Colonic mucosa (tissue), 4 donors: ENCODE measurements at places on chromosomes 13 and 19. TPM values are rescaled to one million over a fixed set of nuclear protein-coding genes. Genes with fewer than 3 reads are reported as not detected.
A peak's percentile ranks its signal among the peaks of the same experiment; 100 is the strongest.

GRCh38 chr19:50416034-50416977 lies 2.4 kb upstream of the SPIB start:
- no peaks in the 10 kb centered on the region for H3K36me3 ChIP-seq
- H3K27ac ChIP-seq, result no peak overlapping the region
- peaks cover 5% of the 10 kb centered on the region for H3K4me1 ChIP-seq
- H3K27me3 ChIP-seq, result peaks cover 25% of the 10 kb centered on the region

DNA sequence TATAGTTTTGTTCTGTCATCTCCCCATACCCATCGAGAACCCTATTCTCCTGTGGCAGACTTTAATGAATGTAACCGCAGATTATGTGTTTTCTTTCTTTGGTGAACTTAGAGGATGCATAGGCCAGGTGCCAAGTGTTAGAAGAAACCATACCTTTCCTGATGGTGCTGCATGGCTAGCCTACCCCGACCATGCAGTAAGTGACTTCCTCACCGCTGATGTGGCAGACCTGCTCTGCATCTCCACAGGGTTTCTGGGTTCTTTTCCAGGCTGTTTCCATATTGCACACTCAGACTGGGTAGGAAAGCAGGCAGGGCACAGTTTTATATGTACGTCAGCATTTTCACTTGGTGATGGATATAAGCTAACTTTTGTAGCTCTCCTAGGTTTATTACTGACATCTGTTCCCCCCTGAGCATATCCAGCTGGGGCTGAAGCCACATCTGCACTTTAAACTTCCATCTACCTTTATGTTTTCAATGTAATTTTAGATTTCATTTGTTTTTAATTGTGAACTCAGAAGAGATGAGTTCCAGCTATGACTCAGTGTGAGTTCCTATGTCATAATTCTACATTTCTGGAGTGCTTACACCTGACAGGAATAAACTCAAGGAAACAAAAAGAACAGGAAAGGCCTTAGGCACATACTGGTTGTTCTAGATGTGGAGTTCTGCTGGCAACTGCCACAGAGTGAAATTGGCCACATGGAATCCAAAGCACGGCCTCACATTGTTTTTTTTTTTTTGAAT lies 42.3 kb downstream of the LRCH1 start:
- peaks cover 3% of the 10 kb centered on the region for H3K4me1 ChIP-seq
- no peak overlapping the region for H3K27ac ChIP-seq
- H3K4me3 ChIP-seq, result no peak overlapping the region
- H3K36me3 ChIP-seq, result no peaks in the 10 kb centered on the region
- no peak for DNase-seq

DNA sequence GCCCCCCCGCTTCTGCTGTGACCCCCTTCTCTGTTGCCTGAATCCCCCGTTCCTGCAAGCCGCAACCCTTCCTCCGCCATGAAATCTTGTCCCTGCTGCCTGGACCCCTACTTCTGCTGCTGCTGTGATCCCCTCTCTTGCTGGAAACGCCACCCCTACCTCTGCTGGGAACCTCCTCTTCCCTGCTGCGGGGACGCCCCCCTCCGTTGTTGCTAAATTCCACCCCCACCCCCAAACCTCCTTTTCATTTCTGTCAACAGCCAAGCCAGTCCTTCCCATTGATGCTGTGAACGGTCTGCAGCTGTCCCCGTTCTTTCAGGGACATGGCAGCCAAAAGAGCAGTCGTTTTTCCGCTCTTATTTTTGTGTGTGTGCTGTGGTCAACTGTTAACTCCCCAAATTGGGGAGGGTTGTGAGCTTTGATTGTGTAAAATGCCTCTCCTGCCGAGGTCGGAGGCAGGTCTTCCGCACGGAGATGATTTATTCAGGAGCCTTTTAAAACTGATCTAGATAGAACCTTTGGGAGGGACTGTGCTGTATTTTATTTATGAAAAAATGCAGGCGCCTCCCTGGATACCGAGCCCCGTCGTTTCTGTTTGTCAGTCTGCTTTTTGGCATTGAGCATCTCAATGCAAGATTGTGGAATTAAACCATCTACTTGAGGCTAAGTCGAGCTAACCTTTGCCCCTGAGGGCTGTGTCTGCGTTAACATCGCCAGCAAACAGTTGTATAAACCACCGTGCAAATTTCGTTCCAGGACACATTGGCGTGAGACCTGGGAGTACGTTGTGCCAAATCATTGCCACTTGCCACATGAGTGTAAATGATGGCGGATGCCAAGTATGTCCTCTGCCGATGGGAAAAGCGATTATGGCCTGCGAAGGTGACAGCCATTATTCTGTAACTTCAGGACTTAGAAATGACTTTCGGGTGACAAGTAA lies 27.9 kb upstream of the NDUFS7 start:
- H3K36me3 ChIP-seq, result no peaks in the 10 kb centered on the region
- DNase-seq, result peak; percentile 64
- H3K4me3 ChIP-seq, result peak overlapping the region; percentile 86

DNA sequence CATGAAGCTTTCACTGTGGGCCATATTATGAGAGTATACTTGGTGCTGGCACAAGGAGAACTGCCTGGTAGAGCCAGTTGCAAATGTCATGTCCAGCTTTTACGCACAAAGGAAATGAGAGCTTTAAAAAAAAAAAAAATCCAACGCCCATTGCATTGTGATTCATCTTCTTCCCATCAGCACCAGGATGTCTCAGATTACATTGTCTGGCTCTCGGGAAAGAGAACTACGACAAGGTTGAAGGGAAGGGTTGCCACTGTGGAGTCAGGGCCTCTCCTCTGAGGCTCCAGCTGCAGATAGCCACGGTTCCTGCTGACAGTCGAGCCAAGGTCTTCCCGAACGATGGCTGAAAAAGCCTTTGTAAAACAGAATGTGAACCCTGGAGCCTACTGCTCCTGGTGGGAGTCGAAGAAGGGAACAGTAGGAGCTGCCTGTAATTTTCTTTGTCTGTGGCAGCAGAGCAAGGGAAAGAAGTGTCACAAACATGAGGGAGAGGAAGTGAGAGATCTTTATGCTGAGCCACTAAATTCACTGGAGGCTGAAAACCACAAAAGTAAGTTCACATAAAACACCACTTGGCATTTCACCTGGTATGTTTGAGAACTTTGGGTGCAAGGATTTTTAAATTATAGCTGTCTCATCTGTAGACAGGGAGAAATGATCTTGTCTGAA lies 704.7 kb downstream of the DIAPH3 start:
- no peak for DNase-seq
- H3K27ac ChIP-seq, result no peak overlapping the region
- H3K4me1 ChIP-seq, result no peaks in the 10 kb centered on the region
- no peaks in the 10 kb centered on the region for H3K27me3 ChIP-seq

- no peaks in the 10 kb centered on the region for H3K27me3 ChIP-seq
- H3K4me1 ChIP-seq, result no peaks in the 10 kb centered on the region
- no peak overlapping the region for H3K27ac ChIP-seq
- H3K36me3 ChIP-seq, result no peaks in the 10 kb centered on the region
- no peak overlapping the region for H3K4me3 ChIP-seq
Observed at GRCh38 chr13:46687810-46688209, 109.2 kb downstream of the ESD start.

DNA sequence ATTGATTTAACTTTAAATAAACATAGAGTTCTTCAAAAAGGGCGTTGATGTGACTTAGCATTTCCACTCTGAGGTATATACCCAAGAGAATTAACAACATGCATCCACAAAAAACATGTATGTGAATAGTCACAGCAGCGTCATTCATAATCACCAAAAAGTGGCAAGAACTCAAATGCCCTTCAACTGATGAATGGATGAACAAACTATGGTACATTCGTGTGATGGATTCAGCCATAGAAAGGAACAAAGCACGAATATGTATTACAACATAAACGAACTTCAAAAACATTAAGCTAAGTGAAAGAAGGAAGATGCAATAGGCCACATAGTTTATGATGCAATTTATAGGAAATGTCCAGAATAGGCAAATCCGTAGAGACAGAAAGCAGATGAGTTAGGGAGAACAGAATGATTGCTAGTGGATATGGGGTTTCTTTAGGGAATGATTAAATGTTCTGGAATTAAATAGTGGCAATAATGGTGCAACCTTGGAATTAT lies 72.3 kb upstream of the UQCRFS1 start:
- H3K4me1 ChIP-seq, result no peaks in the 10 kb centered on the region
- DNase-seq, result no peak
- no peak overlapping the region for H3K4me3 ChIP-seq
- no peak overlapping the region for H3K27ac ChIP-seq

- no peak overlapping the region for H3K27ac ChIP-seq
- H3K36me3 ChIP-seq, result no peaks in the 10 kb centered on the region
- no peak overlapping the region for H3K4me3 ChIP-seq
- DNase-seq, result no peak
Observed at GRCh38 chr19:52101866-52102562, 6.4 kb upstream of the ZNF841 start.

- H3K27me3 ChIP-seq, result no peaks in the 10 kb centered on the region
- no peak overlapping the region for H3K27ac ChIP-seq
- H3K36me3 ChIP-seq, result no peaks in the 10 kb centered on the region
- DNase-seq, result no peak
- no peaks in the 10 kb centered on the region for H3K4me1 ChIP-seq
Observed at GRCh38 chr13:21608961-21609360, 5.0 kb upstream of the MICU2 start.

DNA sequence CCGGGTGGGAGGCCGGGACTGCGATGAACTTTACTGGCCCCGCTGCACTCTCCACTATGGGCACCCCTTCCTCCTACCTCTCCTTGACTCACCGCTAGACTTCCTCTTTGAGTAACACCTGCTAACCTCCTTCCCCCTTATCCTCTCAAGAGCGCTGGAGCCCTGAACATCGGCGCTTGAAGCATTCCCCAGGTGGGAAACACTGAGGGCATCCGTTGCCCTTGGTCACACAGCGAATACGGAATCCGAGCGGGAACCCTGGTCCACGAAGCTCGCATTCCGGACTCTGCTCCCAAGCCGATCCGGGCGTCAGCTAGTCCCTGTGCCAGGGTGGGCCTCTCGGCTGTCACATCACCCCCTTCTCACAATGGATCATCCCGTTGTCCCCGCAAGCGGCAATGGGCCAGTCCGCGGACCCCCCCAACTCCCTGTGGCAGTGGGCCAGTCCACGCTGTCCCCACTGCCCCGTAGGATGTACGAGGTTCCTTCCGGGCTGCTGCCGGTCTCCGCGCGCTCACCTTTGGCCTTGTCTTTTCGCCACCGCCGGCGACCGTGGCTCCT lies 4.2 kb downstream of the LIPE start:
- H3K36me3 ChIP-seq, result no peaks in the 10 kb centered on the region
- peak overlapping the region; percentile 79 for H3K4me3 ChIP-seq
- DNase-seq, result peak; percentile 44
- peak overlapping the region; percentile 33 for H3K27ac ChIP-seq
- H3K4me1 ChIP-seq, result peaks cover 12% of the 10 kb centered on the region

- no peak overlapping the region for H3K4me3 ChIP-seq
- no peak overlapping the region for H3K27ac ChIP-seq
- peaks cover 4% of the 10 kb centered on the region for H3K36me3 ChIP-seq
- H3K4me1 ChIP-seq, result peaks cover 9% of the 10 kb centered on the region
- no peaks in the 10 kb centered on the region for H3K27me3 ChIP-seq
Observed at GRCh38 chr19:17311455-17312188, 2.3 kb downstream of the DDA1 start.

GRCh38 chr19:33054623-33055022 lies 10.1 kb downstream of the RHPN2 start:
- peak; percentile 98 for DNase-seq
- H3K4me1 ChIP-seq, result no peaks in the 10 kb centered on the region
- H3K27me3 ChIP-seq, result no peaks in the 10 kb centered on the region
- H3K4me3 ChIP-seq, result no peak overlapping the region

GRCh38 chr19:41802770-41803169 lies 6.4 kb downstream of the CEACAM3 start:
- no peaks in the 10 kb centered on the region for H3K36me3 ChIP-seq
- no peak for DNase-seq
- no peaks in the 10 kb centered on the region for H3K27me3 ChIP-seq
- no peak overlapping the region for H3K4me3 ChIP-seq
- H3K27ac ChIP-seq, result no peak overlapping the region
- peaks cover 4% of the 10 kb centered on the region for H3K4me1 ChIP-seq

Gene KIR2DL4
- not detected for total RNA-seq

Gene TPM4
- total RNA-seq, result 388 TPM

Gene THSD1
- 1.8 TPM for total RNA-seq

Gene ZNF599
- total RNA-seq, result 3.5 TPM
